ENCODE measurements at places on chromosomes 5 and 9. TPM values are rescaled to one million over a fixed set of nuclear protein-coding genes. Genes with fewer than 3 reads are reported as not detected.

Gene PCDHGB2
- total RNA-seq: 2.5 TPM

DNA sequence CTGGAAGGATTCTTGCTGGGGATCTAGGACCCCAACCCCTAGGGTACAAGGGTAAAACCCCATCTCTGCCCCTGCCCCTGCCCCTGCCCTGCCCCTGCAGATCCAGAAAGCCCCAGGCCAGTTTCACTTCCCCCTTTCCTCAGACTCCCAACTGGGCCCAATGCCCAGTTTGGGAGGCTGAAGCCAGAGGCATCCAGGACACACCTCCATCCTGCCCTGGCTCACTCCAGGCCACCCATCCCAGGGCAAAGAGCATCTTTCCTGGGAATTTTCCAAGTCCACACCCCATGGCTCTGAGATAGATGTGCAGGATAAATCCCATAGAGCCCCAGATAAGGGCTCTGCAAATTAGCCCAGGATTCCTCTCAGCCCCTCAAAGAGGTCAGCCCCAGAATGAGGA lies 17.4 kb downstream of the CNTFR start:
- DNase-seq: no peak

DNA sequence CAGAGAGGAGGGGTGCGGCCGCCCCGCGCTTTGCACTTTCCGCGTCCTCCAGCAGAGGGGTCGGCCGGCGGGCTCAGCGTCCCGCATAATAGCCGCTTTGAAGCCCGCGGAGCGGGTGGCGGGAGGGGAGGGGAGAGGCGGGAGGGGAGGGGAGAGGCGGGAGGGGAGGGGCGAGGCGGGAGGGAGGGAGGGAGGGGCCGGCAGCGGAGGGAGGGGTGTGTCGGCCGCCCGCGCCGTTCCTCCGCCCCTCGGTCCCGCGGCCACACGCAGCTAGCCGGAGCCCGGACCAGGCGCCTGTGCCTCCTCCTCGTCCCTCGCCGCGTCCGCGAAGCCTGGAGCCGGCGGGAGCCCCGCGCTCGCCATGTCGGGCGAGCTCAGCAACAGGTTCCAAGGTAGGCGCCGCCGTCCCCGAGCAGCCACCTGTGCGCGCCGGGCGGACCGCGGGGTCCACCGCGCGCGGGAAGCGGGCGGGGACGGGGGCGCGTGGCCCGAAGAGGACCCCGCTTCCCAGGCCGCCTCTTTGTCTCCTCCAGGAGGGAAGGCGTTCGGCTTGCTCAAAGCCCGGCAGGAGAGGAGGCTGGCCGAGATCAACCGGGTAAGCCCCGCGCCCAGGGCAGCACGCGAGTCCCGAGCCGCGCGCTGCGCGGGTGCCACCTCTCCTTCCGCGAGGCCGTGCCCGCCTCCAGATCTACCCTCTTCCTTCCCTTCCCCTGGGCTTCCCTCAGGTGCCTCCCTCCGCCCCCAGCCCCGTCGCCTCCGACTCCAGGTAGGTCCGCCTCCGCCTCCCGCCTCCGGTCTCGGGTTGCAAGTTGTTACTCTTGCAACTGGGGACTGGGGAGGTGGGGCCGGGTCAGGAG lies at the start of gene AIF1L:
AIF1L (plus strand) TSS at position 263 of the 857 bp plus-strand sequence; CDS start at position 362, 99 bp downstream.
- peak; percentile 34 for DNase-seq

Gene ORM2
- total RNA-seq: not detected

DNA sequence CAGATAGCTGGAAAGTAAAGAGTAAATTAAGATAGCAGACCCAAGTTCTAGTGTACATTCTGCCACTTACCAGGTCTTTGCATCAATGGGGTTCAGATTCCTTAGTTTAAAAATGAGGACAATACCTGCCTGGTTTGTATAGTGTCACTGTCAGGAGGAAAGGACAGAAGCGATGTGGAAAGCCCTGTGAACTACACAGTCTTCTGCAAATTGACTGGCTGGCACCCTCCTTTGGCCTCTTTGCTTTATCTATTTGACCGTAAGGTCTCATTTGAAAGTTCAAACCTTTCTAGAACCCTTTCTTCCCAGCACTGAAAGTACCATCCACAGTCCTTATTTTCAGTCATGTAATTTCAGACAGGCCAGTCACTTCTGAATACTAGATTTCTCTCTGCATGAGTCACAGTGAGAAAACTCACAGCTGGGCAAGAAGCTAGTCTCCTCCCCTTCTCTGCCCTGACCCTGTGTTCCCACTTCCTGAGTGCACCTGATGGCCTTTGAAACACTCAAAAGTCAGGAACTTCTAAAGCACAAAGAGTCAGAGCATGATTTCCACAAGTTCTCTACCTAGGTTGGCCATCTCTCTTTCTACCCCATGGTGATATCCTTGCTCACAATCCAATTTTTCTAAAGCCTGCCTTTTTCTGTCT lies 91.3 kb upstream of the RASEF start:
- DNase-seq: peak; percentile 50

- DNase-seq: no peak
Measured at GRCh38 chr9:78668148-78668832, 371.4 kb downstream of the PSAT1 start.

DNA sequence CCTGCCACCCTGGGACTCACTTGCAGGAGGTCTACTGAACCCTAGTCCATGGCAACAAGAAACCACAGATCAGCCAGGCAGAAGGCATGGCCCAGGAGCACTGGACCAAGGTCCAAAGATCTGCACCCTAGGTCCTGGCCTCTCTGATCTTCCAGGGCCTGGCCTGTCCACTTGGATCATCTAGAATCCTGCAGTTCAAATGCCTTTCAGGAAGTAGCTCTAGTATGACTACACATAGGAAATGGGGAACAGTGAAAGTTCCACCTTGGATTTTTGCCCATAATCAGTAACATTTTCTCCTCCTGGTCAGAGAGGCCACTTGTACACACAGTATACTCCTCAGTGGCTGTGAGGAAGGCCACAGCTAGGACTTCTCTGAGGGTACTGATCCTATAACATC lies 11.5 kb downstream of the ANXA6 start:
- DNase-seq: no peak

Gene PTPRD
- total RNA-seq: not detected

GRCh38 chr9:97237311-97237786 lies 70.1 kb upstream of the CCDC180 start:
- no peak for DNase-seq

Gene PIP5K1B
- total RNA-seq: not detected

Gene IFNB1
- not detected for total RNA-seq

GRCh38 chr5:122311961-122312590 lies at the start of gene SNCAIP:
Gene SNCAIP, plus strand, starts transcription at chr5:122312237. Its CDS starts 78,898 bp downstream, at chr5:122391135.
- peak; percentile 79 for DNase-seq

- no peak for DNase-seq
Measured at GRCh38 chr9:120659209-120659608, 55.1 kb downstream of the MEGF9 start.

DNA sequence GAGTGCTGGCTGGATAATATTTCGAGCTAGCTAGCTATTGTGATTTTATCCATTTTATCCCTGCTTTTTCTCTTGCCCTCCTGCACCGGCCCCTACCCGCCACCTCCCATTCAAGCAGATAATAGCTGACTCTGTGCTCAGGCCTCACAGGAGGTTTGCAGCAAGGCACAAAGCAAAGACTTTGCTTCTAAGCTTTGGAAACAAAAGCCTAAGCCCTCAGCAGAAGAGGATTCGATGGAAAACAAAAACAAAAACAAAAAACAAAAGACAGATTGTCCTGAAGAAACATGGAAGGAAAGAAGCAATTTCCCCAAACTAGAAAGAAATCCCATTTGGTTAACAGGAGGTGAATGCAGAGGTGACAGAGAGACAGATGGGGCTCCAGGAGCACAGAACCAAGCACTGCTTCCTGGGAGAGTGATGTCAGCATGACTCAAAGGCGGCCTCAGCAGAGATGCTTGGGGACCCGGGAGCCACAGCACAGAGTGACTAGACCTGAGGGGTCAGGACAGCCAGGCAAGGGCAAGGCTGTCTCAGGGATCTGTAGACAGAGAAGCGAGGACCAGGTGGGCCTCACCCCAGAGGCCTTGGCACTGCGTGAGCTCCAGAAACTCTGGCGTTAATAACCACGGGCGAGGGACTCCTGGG lies 28.4 kb downstream of the MTX3 start:
- peak; percentile 72 for DNase-seq

- DNase-seq: no peak
Measured at GRCh38 chr5:102277144-102277543, 18.9 kb downstream of the SLCO4C1 start.

Gene ARAP3
- 3.9 TPM for total RNA-seq
